ENCODE measurements at places on chromosomes 16 and 17.
A peak's percentile ranks its signal among the peaks of the same experiment; 100 is the strongest.

GRCh38 chr17:17552351-17553216, 38.9 kb downstream of the PEMT start:
- no peak for DNase-seq

- no peak for DNase-seq
Observed at GRCh38 chr16:15775663-15776304, 81.0 kb downstream of the MYH11 start.

GRCh38 chr17:69223809-69224208, 4.8 kb downstream of the ABCA10 start:
- no peak for DNase-seq

- no peak for DNase-seq
Observed at GRCh38 chr16:62738666-62739460, 702.6 kb upstream of the CDH8 start.

DNA sequence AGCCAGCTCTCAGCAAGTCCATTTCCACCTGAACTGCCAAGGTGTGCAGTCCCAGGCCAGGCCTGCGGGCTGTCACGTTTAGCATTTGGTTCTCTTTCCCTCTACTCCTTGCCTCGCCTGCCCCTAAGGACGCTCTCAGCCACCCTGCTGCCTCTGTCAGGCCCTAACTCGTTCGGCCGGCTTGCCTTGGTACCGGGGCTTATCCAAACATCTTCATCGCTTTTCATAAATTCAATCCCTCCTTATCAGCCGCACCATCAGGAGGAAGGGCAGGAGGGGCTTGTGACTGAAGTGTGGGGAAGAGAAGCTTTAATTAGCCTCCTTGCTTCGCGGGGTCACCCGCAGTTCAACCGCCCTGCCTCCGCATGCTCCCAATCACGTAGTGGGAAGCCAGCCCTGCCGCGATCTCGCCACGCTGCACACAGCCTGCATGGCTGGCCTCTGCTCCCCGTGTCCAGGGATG, 231.1 kb downstream of the SOX9 start:
- peak; percentile 82 for DNase-seq

GRCh38 chr16:48193846-48194245, 38.1 kb upstream of the ABCC12 start:
- no peak for DNase-seq

GRCh38 chr16:73792199-73793020, 504.2 kb upstream of the PSMD7 start:
- no peak for DNase-seq

GRCh38 chr16:75130150-75130771, 13.7 kb upstream of the LDHD start:
- DNase-seq = peak; percentile 65

- no peak for DNase-seq
Observed at GRCh38 chr17:80861418-80861815, 130.2 kb upstream of the CHMP6 start.

GRCh38 chr16:66036793-66037715, 329.4 kb upstream of the CDH5 start:
- no peak for DNase-seq

DNA sequence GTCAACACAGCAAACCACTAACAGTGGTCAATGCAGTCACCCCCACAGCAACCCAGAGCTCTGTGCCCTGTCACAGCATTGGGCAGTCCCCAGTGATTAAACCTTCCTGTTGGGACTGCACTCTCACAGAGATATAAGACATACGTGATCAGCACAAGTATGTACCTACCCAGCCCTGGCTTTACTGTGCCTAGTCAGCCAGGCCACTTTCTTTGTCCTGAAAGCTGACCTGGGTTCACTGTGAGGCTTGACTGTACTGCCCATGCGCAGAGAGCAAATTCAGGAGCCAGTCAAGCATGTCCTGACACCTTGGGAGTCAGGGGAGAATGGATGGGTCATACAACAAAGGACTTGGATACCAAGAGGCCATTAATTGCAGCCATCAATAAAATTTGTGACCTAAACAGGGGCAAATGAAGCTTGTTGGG, 10.9 kb upstream of the TMEM170A start:
- DNase-seq = no peak

- peak; percentile 72 for DNase-seq
Observed at GRCh38 chr17:31144428-31144827, 49.7 kb downstream of the NF1 start.

DNA sequence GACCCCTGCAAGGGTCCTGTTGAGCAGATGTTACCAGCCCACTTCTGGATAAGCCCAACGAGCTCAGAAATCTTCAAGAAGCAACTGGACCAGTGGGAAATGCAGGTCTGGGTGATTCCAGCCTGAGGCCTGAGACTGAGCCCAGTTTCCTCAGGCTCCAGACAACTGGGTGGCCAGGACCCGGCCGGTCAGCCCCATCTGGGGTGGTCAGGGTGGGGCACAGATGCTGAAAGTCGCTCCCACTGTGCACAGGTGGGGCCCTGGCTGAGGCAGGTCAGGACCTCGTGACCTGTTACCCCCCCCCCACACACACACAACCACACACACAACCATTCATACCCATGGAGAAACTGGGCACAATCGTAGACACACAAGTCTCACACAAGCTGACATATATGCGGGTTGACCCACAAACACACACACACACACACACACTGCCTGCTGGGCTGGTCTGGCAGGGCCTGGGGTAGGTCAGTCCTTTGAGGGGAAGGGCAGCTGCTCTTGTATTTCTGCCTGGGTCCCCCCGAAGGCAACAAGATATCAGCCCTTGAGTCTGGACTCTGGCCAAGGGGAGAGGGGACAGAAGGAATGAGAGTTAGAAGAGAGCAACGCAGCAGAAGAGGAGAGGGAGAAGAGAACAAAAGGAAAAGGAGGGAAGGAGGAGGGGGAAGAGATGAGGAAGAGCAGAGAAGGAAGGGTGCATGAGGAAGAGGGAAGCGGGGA, 99.0 kb upstream of the CDH5 start:
- DNase-seq = peak; percentile 49

DNA sequence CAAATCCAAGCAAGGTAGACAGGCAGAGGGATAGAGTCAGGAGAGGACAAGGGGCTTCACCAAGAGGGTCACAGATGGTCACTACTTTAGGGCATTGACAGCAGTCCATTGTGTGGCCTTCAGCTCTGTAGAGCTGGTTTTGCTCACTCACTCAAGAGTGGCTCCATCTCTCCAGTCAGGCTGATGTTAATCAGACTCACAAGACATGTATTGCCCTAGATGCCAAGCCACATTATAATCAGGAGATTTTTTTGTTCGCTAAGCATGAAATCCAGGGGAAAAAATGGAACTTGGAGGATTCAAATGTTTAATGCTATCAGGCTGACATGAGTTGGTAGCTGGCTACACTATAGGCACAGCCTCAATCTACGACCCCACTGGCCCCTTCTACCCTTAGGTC, 32.5 kb downstream of the CD300LF start:
- DNase-seq = no peak

DNA sequence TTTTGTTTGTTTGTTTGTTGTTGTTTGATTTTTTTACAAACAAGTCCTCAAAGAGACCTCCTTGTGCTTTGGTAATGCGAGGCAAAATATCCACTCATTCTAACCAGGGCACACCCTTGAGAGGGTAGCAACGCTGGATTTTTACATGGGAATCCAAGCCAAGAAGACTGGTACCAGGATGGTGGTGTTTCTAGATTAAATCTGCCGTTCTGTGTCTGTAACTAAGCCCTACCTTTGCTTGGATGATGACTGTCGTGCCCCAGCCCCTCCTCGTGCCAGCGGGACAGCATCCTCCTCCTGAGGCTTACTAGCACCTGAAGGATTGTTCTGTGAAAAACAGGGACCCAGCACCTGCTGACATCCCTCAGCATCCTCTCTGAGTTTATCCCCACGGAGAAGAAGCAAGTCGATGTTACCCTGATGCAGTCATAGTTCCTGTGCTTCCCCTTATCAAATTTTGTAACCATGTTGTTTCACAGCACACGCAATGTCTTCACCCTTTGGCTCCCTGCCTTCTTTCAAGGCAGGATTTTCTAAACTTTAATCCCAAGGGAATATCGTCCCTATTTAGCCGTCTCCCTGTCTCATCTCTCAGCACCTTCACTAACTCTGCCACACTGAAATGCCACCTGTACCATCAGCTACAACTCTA, 5.1 kb upstream of the HSBP1 start:
- peak; percentile 70 for DNase-seq

- DNase-seq = no peak
Observed at GRCh38 chr16:4660454-4661007, 32.8 kb upstream of the NUDT16L1 start.

GRCh38 chr17:71338396-71338795, 782.4 kb upstream of the SOX9 start:
- DNase-seq = no peak

DNA sequence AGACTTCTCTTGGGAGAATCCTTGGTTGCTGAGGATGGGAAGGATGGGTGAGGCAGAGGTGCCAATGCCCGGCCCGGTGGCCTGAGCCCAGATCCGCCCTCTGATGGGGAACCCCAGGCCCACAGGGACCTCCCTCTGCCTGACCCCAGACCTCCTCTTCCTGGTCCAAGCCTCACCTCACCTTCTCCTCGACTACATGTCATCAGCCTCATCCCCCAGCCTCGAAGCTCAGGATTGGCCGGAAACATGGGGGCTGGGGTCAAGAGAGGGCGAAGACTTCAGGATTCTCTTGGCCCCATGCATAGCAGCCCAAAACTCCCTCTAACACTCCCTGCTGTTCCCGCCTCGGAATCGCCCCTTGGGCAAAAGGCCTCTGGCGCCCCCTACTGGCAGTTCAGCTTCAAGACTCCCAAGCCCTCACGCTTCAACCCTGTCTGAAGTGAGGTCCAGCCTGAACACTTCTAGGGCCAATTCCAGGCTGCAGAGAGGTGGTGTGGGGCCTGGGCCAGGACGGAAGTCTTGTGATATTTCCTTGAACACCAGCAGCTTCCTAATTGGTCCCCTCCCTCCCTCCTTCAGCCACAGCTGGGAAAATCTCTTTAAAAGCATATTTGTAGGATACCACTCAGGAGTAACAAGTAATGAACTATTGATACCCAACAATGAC, 47.2 kb downstream of the ARHGAP27 start:
- peak; percentile 99 for DNase-seq

DNA sequence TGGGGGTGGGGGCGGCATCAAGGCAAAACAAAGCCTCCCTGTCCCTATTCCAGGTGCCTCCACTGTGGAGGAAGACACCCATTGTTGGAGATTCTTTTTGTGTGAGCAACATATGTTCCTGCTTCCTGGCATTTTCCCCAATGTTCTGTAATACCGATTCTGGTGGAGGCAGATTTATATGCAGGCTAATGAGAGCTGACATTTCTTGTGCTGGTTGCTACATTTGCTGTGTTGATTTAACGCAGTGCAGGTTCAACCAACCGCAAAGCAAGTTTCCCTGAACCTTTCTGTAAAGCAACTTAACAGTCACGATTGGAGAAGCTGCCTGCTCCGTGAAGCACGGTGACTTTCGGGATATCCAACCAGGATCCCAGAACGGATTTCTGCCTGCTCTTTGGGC, 260.5 kb downstream of the CBLN1 start:
- no peak for DNase-seq

- no peak for DNase-seq
Observed at GRCh38 chr17:66331038-66331816, 28.8 kb downstream of the PRKCA start.

GRCh38 chr17:67615736-67616135, 102.0 kb upstream of the NOL11 start:
- DNase-seq = no peak

GRCh38 chr17:70523426-70523825, 354.1 kb downstream of the KCNJ2 start:
- DNase-seq = no peak

DNA sequence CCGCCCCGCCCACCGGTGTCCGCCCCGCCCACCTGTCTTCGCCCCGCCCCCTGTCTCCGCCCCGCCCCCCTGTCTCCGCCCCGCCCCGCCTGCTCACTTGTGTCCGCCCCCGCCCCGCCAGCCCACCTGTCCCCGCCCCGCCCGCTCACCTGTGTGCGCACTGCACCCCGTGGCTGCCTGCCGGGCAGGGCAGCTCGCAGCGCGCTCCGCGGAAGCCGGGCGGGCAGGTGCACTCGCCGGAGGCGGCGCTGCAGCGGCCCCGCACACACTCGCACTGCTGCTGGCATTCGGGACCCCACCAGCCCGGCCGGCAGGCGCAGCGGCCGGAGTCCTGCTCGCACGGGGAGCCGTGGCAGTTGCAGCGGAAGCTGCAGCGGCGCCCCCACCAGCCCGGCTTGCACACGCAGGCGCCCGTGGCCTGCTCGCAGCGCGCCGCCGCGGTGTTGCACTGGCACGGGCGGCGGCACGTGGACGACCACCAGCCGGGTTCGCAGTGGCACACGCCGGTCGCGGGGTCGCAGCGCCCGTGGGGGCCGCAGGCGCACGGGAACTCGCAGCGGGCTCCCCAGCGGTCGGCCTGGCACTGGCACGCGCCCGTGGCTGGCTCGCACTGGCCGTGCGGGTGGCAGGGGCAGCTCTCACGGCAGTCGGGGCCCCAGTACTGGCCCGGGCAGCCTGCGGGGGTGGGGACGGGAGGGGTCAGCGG, 2.1 kb downstream of the SCARF1 start:
- DNase-seq = peak; percentile 98

- DNase-seq = no peak
Observed at GRCh38 chr17:33986088-33986487, 269.0 kb upstream of the CCL2 start.

GRCh38 chr17:14201988-14202380, 34.7 kb downstream of the CDRT15 start:
- no peak for DNase-seq

GRCh38 chr16:79264237-79265109, 336.1 kb downstream of the MAF start:
- DNase-seq = no peak

DNA sequence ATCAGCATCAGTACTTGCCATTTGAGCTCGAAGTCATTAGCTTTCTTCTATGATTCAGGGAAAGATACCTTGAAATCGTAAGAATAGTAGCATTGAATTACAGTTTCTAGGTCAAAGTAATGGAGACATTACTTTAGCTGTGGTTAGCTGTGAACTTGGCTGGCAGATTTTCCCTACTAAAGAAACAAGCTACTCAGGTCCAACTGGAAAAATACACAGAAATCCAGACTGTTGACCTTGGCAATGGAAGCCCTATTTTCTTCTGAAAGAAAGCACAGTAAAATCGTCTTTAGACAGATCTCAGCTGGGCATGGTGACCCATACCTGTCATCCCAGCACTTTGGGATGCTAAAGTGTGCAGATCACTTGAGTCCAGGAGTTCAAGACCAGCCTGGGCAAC, 13.4 kb upstream of the DNAJA2 start:
- DNase-seq = no peak

- no peak for DNase-seq
Observed at GRCh38 chr17:41415833-41416335, 8.5 kb downstream of the KRT37 start.

DNA sequence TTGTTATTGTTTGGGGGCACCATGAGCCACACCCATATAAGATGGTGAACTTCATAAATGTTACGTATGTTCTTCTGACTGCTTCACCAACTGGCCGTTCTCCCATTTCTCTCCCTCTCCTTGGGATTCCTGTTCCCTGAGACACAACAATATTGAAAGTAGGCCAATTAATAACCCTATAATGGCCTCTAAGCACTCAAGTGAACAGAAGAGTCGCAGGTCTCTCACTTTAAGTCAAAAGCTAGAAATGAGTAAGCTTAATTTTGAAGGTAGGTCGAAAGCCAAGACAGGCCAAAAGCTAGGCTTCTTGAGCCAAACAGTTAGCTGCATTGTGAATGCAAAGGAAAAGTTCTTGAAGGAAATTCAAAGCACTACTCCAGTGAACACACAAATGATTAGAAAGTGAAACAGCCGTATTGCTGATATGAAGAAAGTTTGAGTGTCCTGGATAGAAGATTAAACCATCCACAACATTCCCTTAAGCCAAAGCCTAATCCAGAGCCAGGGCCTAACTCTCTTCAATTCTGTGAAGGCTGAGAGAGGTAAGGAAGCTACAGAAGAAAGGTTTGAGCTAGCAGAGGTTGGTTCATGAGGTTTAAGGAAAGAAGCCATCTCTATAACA, 25.8 kb downstream of the HLF start:
- peak; percentile 2 for DNase-seq
